NCI-H345 (cell line): ENCODE measurements at places on chromosomes 11 and 22.
A peak's percentile ranks its signal among the peaks of the same experiment; 100 is the strongest.

- no peak for DNase-seq
These were observed 7.6 kb downstream of the VPS26B start for GRCh38 chr11:134231958-134232659.

DNA sequence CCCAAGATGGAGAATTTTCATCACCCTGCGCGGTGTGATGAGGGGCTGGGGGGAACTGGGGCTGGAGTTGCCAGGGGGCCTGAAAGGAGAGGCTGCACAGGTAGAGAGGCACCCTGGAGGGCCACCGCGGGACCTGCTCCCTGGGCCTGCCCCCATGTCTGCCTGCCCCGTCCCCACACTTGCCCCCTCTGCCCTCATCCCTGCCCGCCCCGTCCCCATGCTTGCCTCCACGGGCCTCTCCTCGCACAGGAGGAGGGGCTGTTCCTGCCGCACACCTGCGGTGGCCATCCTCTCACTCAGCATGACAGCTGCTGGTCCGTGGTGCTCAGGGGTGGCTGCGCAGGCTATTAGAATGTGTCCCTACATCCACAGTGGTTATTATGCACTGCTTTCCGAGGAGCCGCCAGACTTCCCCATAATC, 43.5 kb downstream of the LINC01488 start:
- DNase-seq: no peak

GRCh38 chr22:23215294-23216241, 35.3 kb downstream of the BCR start:
- DNase-seq: no peak

DNA sequence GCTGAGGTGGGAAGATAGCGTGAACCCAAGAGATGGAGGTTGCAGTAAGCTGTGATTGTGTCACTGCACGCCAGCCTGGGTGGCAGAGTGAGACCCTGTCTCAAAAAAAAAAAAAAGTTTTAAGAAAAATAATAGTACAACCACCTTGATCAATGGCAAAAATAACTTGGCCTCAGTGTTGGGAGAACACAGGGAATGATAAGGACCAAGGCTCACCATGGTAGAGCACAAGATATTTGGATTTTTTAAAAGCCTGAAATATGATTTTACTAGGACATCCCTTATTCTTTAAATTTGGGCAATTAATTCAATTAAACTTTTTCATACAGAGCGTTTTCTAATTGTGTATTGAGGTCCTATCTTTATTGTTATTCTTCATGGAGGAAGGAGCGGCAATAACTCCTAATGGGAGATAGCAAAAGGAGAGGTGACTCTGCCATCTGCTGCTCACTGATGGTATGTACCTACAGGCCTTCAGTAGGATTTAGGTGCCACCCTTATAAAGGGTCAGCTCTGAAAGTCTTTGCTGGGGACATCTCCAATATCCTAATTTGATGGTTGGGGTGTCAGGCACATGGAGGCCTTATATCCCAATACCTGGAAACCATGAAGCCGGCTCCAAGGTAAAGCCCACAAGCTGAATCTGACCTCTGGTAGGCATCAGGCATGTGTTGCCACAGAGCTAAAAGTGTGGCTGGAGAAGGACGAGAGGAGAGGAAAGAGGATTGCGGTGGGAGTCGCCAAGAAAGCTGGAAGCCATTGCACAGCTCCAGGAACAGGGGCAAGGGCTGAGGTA, 21.9 kb upstream of the POLD3 start:
- peak; percentile 47 for DNase-seq

GRCh38 chr11:100593291-100593690, 93.8 kb upstream of the ARHGAP42 start:
- no peak for DNase-seq

- DNase-seq: no peak
These were observed 35.8 kb upstream of the HSD17B12 start for GRCh38 chr11:43644621-43645299.

DNA sequence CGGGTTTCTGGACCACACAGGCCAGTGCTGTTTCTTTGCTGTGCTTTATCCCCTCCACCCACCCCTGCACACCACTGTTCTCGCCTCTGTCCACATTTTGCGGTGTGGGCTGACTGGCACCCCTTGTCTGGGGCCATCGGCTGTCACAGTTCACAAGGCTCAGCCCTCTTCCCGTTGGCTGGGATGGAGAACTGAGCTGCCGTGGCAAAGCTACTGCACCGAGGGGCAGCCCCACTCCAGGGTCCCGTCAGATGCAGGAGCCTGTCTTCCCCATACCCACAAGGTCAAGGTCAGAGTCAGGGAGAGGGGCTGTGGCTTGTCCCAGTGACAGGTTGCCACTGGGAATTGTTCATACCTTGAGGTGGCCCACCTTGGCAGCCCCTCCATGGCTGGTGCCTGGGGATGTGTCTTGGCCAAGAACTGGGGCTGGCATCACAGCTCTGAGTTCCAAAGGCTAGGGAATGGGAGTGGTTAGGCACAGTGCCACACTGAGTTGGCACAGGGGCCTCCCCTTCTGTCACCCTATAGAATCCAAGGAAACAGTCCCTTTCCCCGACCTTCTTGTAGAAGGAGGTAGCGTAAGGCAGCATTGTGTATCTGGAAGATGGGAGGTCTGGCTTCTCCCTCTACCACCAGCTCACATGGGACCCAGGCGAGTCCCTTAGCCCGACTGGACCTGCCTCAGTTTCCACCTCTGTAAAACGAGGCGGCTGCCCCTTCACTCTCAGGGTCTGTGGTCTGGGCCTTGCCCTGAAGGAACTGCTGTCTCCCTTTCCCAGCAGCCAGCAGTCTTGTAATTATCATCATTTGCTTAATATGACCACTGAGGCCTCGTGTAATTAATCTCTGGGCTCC, 3.4 kb downstream of the GRK2 start:
- DNase-seq: no peak

GRCh38 chr11:32396331-32396730, 39.0 kb downstream of the WT1 start:
- no peak for DNase-seq

- DNase-seq: no peak
These were observed 2.4 kb upstream of the CECR2 start for GRCh38 chr22:17366830-17367229.

DNA sequence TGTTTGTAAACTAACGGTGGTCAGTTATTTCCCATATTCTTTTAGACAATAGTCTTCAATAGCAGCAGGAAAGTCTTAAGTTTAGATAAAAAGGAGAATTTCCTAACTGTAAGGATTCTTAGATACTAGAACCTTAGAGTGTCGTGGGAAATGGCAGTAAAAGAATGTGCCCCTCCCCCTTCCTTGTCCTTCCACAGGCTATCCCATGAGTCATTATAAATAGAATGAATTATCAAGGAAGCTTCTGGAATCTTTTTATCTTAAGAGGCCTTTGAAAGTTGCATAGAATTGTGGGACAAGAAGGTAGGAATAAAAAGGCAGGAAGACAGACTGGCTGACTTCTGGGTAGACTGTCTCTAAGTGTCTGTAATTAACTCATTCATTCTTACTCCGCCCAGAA, 165.2 kb upstream of the TBCEL start:
- DNase-seq: no peak

DNA sequence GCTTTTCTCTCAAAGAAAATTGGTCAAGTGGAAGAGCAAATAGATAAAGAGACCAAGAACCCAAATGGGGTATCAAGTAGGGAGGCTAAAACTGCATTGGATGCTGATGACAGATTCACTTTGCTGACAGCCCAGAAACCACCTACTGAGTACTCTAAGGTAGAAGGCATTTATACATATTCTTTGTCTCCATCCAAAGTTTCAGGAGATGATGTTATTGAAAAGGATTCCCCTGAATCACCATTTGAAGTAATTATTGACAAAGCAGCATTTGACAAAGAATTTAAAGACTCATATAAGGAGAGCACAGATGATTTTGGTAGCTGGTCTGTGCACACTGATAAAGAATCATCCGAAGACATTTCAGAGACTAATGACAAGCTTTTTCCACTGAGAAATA, 37.7 kb downstream of the RTN3 start:
- no peak for DNase-seq

GRCh38 chr11:60281485-60281884, 1.0 kb downstream of the MS4A4A start:
- DNase-seq: no peak

GRCh38 chr11:66835768-66836405, 7.4 kb upstream of the RCE1 start:
- DNase-seq: no peak

DNA sequence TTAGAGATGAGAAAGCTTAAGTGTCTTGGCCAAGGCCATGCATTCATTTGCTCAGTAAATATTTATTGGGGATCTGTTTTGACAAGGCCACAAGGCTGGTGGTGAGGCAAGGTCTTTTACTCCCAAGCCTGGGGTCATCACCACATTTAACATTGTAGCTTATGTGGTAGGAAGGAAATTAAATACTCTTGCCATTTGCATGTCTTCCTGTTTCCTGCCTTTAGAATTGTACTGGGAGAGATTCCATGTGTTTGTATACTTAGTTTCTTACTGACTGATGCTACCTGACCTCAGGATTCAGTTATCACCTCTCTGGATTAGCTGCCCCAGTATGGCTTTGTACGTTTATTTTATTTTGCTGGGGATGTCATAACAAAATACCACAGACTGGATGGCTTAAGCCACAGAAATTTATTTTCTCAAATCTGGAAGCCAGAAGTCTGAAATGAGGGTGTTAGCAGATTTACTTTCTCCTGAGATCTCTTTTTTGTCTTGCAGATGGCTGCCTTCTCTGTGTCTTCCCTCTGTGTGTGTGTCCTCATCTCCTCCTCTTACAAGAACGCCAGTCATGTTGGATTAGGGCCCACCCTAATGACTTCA, 44.8 kb downstream of the SPECC1L start:
- no peak for DNase-seq

DNA sequence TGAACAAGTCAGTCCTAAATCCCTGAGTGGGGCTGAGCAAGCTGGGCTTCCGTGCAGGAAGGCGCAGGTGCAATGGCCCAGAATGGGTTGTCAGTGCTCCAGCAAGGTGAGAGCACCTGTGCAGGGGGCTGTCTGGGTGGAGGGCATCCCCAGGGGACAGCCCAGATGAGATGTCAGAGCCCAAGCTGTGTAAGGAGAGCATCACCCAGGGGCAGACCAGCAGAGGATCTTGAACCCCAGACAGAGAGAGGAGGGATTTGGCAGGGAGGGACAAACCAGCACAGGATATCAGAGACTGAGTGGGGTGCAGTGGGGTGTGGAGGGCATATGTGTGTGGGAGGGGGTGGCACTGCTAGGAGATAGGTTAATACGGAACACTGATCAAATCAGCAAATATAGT, 114.9 kb upstream of the TMEM45B start:
- DNase-seq: no peak

DNA sequence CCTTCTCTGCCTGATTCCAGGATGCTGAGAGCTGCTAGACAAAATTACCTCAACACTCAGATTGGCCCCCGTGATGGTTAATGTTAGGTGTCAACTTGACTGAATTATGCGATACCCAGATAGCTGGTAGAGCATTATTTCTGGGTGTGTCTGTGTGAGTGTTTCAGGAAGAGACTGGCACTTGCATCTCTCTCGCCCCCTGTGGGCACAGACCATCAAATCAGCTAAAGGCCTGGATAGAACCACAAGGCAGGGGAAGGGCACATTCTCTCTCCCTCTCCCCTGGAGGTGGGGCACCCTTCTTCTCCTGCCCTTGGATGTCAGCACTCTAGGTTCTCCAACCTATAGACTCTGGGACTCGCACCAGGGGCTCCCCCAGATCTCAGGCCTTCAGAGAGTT, 79.7 kb downstream of the KIRREL3 start:
- DNase-seq: no peak

- no peak for DNase-seq
These were observed 20.9 kb downstream of the DKK3 start for GRCh38 chr11:11987503-11988022.

GRCh38 chr11:64705501-64705900, 17.5 kb downstream of the NRXN2 start:
- DNase-seq: no peak

- DNase-seq: peak; percentile 26
These were observed 16.4 kb upstream of the MRGPRX2 start for GRCh38 chr11:19076744-19077589.

DNA sequence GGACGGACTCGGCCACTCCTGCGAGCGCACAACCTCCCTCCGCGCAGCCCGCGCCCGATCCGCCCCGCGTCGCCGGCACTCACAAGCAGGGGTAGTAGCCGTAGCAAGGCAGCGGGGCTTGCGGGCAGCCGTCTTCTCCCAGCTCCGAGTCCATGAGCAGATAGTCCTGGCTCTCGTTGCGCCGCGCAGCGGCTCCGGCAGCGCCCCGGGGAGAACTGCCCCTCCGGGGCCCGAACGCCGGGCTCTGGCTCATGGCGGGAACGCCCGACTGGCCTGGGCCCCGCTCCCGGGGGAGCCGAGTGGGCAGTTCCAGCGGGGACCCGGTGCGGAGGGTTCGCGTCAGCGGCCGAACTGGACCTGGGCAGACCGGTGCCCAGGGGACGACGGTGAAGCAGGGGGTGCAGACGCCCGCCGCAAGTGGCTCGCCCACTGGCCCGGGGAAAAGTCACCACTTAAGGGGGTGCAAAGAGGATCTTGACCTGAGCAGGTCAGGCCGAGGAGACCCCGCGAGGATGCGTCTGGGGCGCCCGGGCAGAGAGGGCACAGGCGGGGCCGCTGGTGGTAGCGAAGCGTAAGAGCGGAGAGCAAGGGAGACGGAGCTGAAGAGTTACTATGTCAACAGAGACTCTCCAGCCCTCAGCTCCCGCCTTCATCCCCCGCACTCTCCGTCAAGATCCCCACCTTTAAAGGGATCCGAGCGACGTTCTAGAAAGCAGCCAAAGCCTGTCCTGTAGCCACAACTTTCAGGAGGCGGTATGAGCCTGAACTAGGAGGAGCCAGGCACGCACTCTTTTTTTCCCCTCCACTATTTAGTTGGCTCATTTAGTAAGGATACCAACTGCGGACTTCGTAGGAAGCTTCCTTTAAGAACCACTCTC, at the start of gene TRPC6:
TSS of gene TRPC6 (minus strand) at position 757 of the 878 bp plus-strand sequence. CDS start at position 253, 504 bp downstream.
- peak; percentile 28 for DNase-seq

DNA sequence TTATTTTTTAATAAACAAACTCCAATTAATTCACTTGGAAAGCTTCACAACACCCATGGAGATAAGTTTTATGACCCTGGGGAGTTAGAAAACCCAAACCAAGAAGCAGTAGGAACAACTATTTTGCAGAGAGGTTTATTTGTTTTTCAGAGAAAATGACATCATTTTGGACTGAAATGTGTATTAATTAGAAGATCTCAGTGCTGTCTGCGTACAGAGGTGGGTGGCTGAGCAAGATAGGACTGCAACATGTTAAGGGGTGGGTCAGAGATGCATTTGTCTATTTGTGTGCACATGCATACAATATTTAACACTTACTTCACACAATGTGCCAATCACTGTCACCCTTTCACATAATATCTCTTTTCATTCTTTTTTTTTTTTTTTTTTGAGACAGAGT, 1.1 kb downstream of the SCGB1A1 start:
- no peak for DNase-seq
